ENCODE measurements at places on chromosomes 13 and 19.

DNA sequence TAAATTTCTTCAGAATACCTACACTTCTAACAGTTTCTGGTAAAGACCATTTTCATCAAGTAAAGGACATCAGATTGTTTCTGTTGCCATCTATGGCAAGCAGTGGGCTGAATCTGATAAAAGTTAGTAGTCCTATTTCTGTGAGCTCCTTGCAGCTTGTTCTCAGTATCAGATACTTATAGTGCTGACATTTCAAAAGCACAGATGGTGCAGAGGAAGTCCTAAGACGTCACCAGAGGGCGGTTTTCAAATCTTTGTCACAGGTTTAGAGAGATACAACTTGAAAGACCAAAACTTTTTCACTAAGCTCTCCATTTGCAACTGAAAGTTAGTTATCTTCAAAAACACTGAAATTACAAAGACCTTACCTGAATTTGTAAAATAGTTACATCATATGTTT is 719.8 kb downstream of the SLITRK1 start:
- DNase-seq: no peak

GRCh38 chr19:367963-368629 is 23.5 kb upstream of the MIER2 start:
- DNase-seq: no peak

GRCh38 chr19:39568604-39569003 is 28.6 kb upstream of the EID2 start:
- no peak for DNase-seq

DNA sequence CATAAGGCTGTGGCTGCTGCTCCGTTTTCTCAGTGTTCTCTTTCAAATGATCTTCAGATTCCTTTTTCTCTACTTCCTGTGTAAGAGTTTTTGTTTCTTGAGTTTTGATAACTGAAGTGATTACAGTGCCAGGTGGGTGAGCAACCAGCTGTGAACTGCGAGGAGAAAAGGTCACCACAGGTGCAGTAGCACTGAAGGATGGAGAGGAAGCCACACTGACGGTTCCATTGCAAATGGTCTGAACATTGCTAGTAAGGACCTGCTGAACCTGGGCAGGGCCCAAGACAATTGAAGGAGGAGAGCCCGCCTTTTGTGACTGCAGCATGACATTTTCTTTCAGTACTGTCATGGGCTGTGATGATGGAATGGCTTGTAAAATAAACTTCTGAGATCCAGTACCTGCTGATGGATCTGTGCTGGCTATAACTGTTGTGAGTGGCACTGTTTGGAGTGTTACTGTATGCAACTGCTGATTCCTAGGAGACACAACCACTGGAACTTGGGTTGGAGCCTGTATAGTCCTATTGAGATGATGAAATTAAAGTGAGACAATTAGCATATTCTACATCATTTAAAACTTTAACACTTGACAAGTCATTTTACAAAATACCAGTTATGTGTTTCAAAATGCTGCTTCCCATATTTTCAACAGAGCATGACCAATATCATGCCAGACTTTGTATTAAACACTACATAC is 85.5 kb downstream of the ELF1 start:
- DNase-seq: no peak

DNA sequence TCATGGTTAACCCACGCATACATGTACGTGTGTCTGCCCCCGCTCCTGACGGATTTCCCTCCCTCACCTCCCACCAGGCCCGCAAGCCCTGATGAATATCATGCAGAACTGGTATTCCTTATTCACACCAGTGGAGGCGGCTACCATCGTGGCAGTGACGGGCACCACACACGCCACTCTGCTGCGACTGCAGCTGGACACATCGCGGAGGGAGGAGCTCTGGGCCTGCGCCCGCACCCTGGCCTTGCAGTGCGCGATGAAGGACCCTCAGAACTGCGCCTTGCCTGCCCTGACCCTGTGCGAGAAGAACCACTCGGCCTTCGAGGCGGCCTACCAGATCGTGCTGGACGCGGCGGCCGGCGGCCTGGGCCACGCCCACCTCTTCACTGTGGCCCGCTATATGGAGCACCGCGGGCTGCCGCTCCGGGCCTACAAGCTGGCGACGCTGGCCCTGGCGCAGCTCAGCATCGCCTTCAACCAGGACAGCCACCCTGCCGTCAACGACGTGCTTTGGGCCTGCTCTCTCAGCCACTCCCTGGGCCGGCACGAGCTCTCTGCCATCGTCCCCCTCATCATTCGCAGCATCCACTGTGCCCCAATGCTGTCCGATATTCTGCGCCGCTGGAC is 35.0 kb downstream of the ZSWIM4 start:
- no peak for DNase-seq

- DNase-seq: no peak
These were observed 5.2 kb upstream of the SRRM5 start for GRCh38 chr19:43606569-43607229.

GRCh38 chr19:30017172-30017571 is 75.1 kb downstream of the URI1 start:
- DNase-seq: no peak

DNA sequence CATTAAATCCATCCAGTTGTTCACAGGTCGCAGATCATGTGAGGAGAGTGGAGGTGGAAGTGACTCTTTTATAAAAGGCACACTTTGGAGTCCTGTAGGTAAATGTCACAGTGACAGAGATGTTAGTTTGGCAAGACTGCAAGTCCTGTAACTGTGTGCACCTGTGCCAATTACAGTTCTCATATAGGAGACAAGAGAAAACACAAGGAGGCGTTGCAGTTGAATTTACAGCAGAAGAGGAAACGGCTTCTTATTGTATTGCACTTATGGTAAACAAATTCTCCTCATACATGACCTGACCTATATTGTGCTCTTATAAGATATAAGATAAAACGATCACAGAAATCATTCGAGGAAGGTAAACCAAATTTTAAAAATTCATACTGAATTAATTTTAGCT is 732.8 kb upstream of the SLC10A2 start:
- DNase-seq: no peak

DNA sequence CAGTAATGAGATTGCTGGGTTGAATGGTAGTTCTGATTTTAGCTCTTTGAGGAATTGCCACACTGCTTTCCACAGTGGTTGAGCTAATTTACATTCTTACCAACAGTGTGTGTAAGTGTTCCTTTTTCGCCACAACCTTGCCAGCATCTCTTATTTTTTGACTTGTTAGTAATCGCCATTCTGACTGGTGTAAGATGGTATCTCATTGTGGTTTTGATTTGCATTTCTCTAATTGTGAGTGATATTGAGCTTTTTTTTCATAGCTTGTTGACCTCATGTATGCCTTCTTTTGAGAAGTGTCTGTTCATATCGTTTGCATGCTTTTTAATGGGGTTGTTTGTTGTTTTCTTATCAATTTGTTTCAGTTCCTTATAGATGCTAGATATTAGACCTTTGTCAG is 245.0 kb downstream of the MTUS2 start:
- no peak for DNase-seq

DNA sequence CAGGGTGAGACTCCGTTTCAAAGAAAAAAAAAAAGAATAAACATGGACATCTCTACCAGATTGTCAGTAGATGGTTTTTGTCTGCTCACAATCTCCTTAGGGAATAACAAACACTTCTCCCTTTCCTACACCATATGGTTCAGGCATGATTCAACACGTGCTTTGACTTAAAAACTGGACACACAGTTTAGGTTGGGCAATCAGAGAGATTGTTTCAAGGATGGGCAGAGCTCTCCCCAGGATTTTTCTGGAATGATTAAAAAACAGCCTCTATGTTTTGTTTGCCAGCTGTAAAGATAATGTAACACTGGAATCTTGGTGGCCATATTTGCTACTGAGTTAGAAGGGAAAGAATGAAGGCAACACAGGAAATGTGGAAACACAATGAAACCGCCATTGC is 150.1 kb upstream of the TSC22D1 start:
- DNase-seq: no peak

- peak; percentile 97 for DNase-seq
These were observed at the start of gene ISOC2 for GRCh38 chr19:55461259-55461973. Gene ISOC2, minus strand, starts transcription at chr19:55461642. Its CDS starts 5,156 bp downstream, at chr19:55456486.

- no peak for DNase-seq
These were observed 4.8 kb downstream of the GNA15 start for GRCh38 chr19:3140667-3141038.

- DNase-seq: no peak
These were observed 21.8 kb downstream of the DHRS12 start for GRCh38 chr13:51782026-51782710.

GRCh38 chr13:86142080-86142479 is 342.9 kb upstream of the SLITRK6 start:
- no peak for DNase-seq

DNA sequence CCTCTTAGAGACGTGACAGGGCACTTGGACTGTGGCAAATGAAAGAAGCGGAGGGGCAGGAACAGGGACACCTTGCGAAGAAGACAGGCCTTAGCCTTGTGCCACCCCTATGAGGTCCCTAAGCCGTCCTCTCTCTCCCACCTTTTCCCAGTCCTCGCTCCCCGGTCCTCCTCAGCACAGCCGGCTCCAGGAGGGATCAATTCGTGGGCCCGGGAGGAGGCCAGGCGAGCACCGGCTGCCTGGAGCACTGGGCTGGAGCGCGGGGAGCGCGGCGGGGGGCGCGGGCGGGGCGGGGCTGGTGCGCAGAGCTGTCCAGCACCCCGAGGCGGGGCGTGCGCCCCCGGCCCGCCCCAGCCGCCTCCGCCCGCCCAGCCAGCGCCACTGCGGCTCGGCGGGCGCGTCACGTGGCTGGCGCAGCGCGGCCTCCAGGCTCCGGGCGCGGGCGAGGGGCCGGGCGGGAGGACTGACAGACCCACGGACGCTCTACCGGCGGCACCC is at the start of gene LRP3:
Gene LRP3 (plus strand): TSS at position 466 of the 498 bp plus-strand sequence. CDS start 456 bp downstream, outside the sequence.
- DNase-seq: peak; percentile 32

- DNase-seq: no peak
These were observed 14.5 kb upstream of the NFIC start for GRCh38 chr19:3351702-3352447.

- DNase-seq: peak; percentile 74
These were observed 236.6 kb upstream of the MAB21L1 start for GRCh38 chr13:35712907-35713761.

DNA sequence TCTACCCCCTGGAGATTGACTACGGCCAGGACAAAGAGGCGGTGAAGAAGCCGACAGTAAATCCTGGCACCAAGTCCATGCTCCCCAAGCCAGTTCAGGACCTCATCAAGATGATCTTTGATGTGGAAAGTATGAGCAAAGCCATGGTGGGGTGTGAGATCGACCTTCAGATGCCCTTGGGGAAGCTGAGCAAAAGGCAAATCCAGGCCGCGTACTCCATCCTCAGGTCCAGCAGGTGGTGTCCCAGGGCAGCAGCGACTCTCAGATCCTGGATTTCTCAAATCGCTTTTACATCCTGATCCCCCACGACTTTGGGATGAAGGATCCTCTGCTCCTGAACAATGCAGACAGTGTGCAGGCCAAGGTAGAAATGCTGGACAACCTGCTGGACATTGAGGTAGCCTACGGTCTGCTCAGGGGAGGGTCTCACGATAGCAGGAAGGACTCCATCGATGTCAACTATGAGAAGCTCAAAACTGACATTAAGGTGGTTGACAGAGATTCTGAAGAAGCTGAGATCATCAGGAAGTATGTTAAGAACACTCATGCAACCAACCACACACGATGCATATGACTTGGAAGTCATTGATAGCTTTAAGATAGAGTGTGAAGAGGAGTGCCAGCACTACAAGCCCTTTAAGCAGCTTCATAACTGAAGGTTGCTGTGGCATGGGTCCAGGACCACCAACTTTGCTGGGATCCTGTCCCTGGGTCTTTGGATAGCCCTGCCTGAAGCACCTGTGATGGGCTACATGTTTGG is 24.0 kb upstream of the ANKRD10 start:
- DNase-seq: no peak

DNA sequence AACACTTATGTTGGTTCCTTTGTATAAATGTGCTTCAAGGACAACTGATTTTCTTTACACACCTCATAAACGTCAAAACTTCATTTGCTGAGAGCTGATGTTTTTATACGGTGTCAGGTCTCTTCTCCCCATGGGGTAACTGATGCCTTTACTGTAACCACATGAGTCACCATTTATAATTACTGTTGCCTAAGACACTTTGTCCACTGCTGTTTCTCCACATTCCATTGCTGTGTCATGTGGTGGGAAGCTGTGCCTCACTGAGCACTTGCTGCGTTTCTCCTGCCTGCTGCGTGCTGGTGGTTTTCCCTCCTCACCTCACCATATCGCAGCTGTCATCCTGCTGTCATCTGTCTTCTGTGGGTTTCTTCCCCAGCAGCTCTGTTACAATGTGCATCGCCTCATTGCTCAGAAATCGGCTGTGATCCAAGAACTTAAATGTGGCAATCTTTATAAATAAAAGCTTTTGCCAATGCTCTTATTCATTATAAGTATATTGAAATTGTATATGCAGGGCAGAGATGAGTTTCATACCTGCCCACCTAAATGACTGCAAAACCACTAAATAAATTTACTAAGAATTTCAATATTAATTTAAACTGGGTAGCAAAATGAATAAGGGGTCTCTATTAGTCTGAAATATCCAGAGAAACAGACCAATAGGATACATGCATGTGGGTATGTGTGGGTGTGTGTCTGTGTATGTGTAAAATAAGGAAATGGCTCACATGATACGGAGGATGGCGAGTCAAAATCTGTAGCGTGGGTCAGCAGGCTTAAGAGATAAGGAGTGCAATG is 547.0 kb upstream of the SLITRK5 start:
- DNase-seq: no peak

GRCh38 chr13:21813110-21813509 is 142.2 kb downstream of the FGF9 start:
- no peak for DNase-seq

DNA sequence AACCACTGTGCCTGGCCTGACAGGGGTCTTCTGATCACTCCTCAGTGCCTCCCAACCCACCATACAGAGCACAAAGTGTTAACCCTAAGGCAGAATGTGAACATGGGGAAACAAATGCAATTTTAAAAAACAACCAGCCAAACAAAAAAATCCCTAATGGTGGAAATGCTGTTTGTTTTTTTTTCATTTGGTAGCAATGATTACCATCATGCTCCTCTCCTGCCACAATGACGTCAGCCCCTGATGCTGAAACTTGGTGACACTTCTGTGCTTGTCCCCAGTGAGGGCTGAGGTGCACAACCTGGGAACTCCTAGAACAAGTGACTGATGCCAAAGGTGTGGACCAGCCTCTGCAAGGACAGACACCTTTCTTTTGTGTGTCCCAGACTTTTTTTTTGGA is 4.0 kb upstream of the TSPAN16 start:
- DNase-seq: no peak

GRCh38 chr19:13483215-13483614 is 23.1 kb downstream of the CACNA1A start:
- no peak for DNase-seq

DNA sequence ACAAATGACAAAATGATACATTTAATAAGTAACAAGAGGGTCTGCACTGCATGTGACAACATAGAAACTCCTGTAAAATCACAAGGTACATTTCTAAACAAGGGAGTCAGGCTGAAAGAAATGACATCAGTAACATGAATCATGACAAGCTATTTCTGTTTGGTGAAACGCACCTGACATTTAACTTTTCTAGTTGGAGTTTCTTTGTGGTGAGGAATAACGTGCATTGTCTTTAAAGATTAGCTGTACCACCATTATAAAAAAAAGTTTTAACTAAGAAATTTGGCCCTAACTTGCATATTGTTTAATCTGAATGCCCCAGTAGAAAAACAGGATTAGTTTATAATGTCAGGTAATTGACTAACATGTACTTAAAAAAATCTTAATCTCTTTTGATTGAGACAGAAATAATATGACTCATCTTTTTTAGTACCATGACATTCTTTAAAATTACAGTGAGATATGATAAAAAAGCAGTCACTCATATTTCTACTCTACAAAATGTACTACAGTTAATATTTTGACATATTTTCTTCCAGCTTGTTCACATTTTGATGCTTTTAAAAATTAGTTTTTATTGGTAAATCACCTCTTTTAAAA is 418.2 kb downstream of the KLF12 start:
- no peak for DNase-seq

- DNase-seq: no peak
These were observed 52.2 kb downstream of the TEX26 start for GRCh38 chr13:30984620-30985019.

Data from SK-N-DZ (cell line).